ENCODE measurements at places on chromosomes 1 and 21.

DNA sequence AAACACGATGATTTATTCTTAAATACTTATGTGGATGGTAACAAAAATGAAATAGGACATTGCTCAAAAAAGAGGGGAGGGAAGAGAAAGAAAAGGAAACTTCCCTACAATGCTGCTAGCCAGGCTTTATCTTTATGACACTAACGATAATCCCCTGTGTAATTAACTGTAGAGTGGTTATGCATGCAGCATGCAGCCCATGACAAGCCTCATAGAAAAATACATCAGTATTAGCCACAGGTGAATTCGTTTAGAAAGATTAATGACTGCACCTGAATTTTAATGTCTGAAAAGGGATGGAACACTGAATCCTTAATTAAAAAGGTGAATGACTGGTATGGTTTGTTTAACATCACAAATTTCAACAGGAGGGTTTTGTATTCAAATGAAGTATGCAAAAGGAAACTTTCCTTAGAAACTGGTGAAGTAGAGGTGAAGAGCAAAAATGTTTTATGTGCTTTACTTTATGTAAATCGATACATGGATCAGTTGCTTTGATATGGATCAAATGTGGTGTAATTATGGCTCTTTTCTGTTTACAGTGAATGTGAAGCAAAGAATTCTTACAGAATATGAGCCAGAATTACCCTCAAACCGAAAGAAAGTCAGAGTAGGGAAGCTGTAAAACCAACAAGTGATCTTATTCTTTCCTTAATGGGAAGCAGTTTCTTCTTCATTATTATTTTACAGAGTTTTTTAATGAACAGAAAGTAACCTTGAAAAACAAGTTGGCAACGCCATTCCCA, 569.6 kb upstream of the ADGRL2 start:
- peak; percentile 2 for DNase-seq

GRCh38 chr1:244461245-244462071, at the start of gene CATSPERE:
TSS of gene CATSPERE (plus strand) at chr1:244461273. CDS start at chr1:244461430, 157 bp downstream.
- peak; percentile 66 for DNase-seq

GRCh38 chr1:159775716-159776115, 5.0 kb upstream of the DUSP23 start:
- no peak for DNase-seq

DNA sequence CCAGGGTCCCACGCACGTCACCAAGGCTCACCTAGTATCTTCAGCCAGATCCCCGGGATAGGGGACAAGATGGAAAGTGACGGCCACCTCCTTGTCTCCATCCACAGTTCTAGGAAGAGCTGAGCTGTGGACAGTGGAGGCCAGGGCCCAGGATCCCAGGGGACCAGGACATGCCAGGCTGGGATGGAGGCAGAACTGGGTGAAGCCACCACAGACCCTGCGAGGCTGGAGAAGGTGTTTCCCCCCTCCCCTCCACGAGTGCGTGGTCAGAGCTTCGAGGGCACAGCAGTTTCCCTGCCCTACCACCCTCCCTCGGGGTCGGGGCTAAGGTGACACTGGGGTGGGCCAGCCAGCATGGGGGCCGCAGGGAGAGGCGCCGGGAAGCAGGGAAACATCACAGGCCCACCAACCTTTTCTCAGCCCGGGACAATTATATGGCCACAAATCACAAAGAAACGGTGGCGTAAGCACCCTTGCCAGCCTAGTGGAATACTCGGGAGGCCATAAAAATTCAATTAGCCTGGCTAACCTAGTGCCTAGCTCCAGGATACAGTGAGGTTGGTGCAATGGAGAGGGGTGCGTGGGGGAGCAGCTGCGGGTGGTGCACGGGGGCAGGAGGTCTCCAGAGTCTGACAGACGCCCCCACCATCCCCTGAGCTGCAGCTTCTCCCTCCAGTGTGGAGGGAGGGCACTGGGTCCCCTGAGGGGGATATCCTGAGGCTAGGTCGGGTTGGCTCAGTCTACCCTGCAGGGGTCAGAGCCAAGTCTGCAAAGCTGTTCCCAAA, 13.4 kb downstream of the DRAXIN start:
- DNase-seq, result no peak

Data from IMR-90 (cell line).